ENCODE measurements at places on chromosomes 4 and X. TPM values are rescaled to one million over a fixed set of nuclear protein-coding genes. Genes with fewer than 3 reads are reported as not detected.

DNA sequence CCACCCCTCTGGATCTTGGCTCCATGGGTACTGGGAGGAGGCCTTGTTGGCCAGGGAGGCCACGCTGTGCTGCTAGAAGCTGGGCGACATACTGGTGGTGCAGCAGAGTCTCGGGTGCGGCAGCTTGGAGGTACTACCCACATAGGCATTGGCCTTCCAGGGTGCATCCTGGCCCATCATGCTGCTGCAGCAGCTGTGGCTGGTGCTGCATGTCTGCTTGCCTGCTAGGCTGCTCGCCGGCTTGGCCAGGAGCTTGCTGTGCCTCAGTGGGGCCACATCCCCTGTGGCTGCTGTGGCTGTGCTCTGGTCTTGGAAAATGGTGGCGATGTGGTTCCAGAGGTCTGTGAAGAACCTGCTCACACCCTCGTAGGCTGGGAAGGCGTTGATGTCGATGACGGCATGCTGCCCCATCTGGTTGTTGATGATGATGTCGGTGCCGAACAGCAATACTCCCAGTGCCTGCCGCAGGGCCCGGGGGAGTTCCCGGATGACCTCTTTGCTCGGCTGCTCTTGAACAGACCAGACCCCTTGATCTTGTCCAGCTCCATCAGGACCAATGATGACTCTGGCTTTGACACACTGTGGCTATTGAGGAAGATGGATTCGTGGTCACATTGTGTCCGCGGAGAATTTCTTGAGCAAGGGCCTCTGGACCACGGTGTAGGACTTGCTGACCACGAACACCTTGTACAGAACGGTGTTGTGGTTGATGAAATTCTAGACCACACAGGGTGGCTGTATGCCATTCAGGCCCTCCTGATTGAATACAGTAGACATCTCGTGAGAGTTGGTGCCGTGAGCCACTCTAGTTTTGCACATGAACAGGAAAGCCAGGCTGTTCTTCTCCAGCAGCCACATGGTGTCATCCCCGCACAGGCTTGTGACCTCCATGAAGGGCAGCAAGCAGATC is 11.8 kb downstream of the RBM10 start:
- H3K4me3 ChIP-seq = no peak overlapping the region
- peaks cover 46% of the 10 kb centered on the region for H3K36me3 ChIP-seq
- no peak for DNase-seq
- no peak overlapping the region for H3K27ac ChIP-seq
- no peaks in the 10 kb centered on the region for H3K4me1 ChIP-seq

DNA sequence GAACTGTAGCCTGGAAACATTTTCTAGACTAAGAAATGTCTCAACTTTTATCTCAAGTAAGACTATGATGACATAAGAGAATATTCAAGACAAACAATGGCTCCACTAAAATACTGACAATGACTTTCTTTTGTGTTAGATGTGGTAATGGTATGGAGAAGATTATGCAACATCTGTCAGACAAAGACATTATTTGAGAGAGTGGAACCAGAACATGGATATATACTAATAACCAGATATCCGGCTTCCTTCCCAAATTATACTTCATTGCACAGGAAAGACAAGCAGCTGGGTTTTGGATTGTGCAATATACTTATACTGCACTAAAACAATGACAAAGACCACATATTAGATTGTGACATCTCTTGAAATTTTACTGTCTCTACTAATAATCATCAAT is 290.8 kb upstream of the GIMD1 start:
- H3K36me3 ChIP-seq = no peaks in the 10 kb centered on the region
- H3K27me3 ChIP-seq = no peaks in the 10 kb centered on the region
- no peak for DNase-seq
- no peak overlapping the region for H3K27ac ChIP-seq

Gene CABS1
- total RNA-seq = not detected

Gene SHOX
- not detected for total RNA-seq

GRCh38 chrX:29477878-29478277 is 737.5 kb upstream of the MAGEB2 start:
- no peaks in the 10 kb centered on the region for H3K36me3 ChIP-seq
- H3K27me3 ChIP-seq = no peaks in the 10 kb centered on the region
- no peak overlapping the region for H3K4me3 ChIP-seq
- H3K27ac ChIP-seq = no peak overlapping the region
- no peak for DNase-seq

Gene GBA3
- 0.54 TPM for total RNA-seq

DNA sequence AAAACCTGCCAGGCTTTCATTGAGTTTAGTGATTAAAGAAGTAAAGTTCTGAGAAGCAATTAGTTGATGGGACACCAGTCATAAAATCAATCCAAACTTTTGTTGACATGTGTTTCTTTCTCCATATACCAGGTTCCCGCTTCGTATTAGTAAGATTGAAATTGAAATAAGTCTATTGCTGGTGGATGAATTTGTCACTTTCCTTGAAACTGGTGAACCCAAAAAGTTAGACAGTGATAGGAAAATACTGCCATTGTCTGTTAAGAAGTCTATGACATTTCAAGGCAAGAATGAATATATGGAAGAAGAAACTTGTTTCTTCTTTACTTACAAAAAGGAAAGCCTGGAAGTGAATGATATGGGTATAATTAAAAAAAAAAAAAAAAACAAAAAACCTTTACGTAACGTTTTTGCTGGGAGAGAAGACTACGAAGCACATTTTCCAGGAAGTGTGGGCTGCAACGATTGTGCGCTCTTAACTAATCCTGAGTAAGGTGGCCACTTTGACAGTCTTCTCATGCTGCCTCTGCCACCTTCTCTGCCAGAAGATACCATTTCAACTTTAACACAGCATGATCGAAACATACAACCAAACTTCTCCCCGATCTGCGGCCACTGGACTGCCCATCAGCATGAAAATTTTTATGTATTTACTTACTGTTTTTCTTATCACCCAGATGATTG is at the start of gene CD40LG:
CD40LG (plus strand) TSS at position 482 of the 684 bp plus-strand sequence; CDS start at position 573, 91 bp downstream.
- H3K4me3 ChIP-seq = no peak within 1 kb of the TSS
- H3K27ac ChIP-seq = no peak within 1 kb of the TSS
- no peak for DNase-seq
- H3K36me3 ChIP-seq = no peaks in the 10 kb centered on the region
- H3K4me1 ChIP-seq = no peaks in the 10 kb centered on the region

DNA sequence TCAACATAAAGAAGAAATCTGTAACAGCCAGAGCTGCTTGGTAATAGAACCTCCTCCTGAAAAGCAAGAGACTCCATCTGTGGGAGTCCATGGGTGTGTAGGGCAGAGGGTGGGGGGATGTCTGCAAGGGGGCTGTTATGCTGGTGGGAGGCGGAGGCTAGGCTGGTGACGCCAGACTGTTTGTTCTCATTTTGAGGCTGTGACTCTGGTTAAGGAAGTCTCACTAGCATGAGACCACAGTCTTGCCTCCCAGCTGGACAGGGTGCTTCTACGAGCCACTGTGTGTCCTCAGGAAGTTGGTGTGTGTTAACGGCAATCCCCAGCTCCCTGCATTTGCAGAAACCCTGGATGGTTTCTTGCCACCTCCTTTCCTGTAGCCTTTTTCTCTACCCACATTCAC is 79.8 kb downstream of the NSUN7 start:
- no peaks in the 10 kb centered on the region for H3K36me3 ChIP-seq
- no peak overlapping the region for H3K4me3 ChIP-seq
- H3K4me1 ChIP-seq = no peaks in the 10 kb centered on the region
- no peak for DNase-seq
- H3K27me3 ChIP-seq = no peaks in the 10 kb centered on the region

DNA sequence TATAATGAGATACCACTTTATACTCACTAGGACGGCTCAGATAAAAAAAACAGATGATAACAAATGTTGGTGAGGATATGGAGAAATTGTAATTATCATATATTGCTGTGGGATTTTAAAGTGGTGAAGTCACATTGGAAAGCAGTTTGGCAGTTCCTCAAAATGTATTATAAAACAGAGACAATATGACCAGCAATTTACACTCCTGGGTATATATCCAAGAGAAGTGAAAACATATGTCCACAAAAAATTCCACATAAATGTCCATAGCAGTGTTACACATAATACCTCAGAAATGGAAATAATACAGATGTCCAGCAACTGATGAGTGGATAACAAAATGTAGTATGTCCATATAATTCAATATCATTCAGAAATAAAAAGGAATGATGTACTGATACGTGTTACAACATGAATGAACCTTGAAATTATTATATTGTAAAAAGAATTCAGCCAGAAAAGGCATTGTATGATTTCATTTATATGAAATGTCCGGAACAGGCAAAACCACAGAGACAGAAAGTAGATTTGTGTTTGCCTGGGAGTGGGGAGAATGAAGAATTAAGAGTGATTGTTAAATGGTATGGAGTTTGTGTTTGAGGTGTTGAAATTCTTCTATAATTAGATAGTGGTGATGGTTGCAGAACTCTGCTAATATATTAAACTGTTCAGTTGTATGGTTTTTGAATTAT is 220.9 kb downstream of the SLC7A11 start:
- no peak overlapping the region for H3K4me3 ChIP-seq
- no peak for DNase-seq
- H3K27ac ChIP-seq = no peak overlapping the region
- no peaks in the 10 kb centered on the region for H3K4me1 ChIP-seq
- no peaks in the 10 kb centered on the region for H3K36me3 ChIP-seq

Gene SMIM10
- 1.8 TPM for total RNA-seq

DNA sequence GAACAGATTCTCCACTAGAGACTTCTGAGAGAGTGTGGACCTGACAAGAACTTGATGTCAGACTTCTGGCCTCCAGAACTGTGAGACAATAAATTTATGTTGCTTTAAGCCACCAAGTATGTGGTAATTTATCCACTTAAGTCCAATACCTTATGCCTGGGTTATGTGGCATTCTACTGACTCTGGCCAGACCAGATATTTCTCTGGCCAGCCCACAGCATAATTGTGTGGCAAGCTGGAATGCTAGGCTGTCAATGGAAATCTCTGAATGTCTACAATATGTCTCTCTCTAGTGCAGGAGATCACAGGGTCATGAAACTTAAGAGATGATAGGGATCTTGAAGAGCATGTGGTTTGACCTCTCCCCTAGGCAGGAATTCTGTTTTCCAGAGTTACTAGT is 251.0 kb downstream of the ZNF674 start:
- peaks cover 12% of the 10 kb centered on the region for H3K4me1 ChIP-seq
- no peak overlapping the region for H3K4me3 ChIP-seq
- no peak overlapping the region for H3K27ac ChIP-seq
- H3K36me3 ChIP-seq = peaks cover 5% of the 10 kb centered on the region

DNA sequence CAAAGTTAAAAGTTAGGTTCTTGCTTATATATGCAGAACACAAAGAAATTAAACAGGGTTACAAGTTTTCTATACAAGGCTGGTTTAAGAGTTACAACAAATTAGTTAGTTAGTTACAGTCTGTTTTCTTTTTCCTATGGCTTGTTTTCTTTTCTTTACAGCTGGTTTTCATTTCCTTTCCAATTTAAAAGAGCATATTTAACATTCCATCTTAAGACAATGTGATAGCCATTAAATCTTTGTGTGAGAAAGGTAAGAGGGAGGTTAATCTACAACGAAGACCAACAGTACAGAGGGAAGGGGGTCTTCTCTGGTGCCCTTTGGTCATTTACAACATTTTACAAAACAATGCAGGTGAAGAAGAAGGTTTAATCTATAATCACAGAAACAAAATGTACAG is 290.6 kb downstream of the ZNF674 start:
- no peak for DNase-seq
- peaks cover 47% of the 10 kb centered on the region for H3K4me1 ChIP-seq
- H3K27ac ChIP-seq = no peak overlapping the region
- H3K4me3 ChIP-seq = no peak overlapping the region

Data from Calu3 (cell line).